ENCODE measurements at places on chromosomes 11 and 22.
A peak's percentile ranks its signal among the peaks of the same experiment; 100 is the strongest.

DNA sequence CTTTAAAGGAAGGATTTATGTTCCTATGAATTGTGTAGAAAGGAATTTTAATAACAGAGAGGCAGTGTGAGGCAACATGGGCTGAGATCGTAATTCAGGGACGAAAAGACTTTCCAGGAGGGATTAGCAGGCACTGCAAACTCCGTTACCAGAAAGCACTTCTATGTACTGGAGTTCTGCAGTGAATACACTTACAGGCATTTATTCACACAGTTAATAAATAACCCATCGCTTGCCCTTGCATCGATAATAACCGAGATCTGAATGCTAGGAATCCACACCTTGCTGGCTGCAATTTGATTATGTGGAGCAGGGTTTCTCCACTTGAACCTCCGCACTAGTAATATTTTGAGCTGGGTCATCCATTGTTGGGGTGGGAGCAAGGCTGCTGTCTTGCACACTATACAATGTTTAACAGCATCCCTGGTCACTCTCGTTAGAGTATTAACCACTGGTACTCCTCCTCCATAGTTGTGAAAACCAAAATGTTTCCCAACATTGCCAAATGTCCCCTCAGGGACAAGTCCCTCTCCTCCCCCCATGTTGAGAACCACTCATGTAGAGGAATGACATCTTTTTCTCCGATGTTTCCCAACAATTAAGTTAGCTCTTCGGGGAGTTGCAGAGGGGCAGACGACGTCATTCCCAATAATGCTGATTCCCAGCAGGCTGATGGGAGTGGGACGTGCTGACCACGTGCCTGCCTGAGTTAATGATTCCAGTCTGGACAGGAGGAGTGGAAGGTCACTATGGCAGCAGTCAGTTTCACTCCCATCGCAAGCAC, 99.5 kb downstream of the SNX19 start:
- H3K27me3 ChIP-seq = no peaks in the 10 kb centered on the region
- no peaks in the 10 kb centered on the region for H3K36me3 ChIP-seq
- H3K4me1 ChIP-seq = 0 out of 2 replicates have a peak, but pooled peaks cover 1% of the 10 kb centered on the region
- DNase-seq = no peak

DNA sequence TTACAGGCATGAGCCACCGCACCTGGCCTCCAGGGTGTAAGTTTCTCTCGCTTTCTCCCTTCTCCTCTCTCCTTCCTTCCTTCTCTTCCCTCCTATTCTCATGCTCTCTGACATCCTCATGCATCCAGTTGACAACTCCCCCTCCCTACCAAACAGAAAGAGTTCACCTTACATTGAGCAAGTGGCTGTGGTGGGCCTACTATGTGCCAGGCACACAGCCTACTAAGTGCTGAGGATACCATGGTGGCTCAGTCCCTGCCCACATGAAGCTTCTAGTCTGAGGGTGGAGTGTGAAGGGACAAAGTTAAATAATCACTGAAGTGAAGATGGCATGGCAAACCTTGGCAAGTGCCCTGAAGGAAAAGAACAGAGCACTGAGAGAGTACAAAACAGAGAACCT, 9.6 kb upstream of the DAGLA start:
- H3K27me3 ChIP-seq = no peaks in the 10 kb centered on the region
- no peaks in the 10 kb centered on the region for H3K36me3 ChIP-seq
- DNase-seq = no peak
- no peaks in the 10 kb centered on the region for H3K4me1 ChIP-seq
- H3K27ac ChIP-seq = no peak overlapping the region

GRCh38 chr22:32804531-32805360, 3.2 kb downstream of the TIMP3 start:
- DNase-seq = no peak
- H3K4me1 ChIP-seq = peaks cover 11% of the 10 kb centered on the region
- peaks cover 6% of the 10 kb centered on the region for H3K27me3 ChIP-seq
- H3K36me3 ChIP-seq = no peaks in the 10 kb centered on the region
- H3K27ac ChIP-seq = no peak overlapping the region
- H3K4me3 ChIP-seq = no peak overlapping the region

GRCh38 chr11:96014217-96014616, 90.3 kb upstream of the MTMR2 start:
- no peak for DNase-seq
- H3K27me3 ChIP-seq = no peaks in the 10 kb centered on the region
- no peak overlapping the region for H3K27ac ChIP-seq
- H3K4me3 ChIP-seq = no peak overlapping the region
- H3K36me3 ChIP-seq = no peaks in the 10 kb centered on the region

- H3K27ac ChIP-seq = no peak overlapping the region
- no peak overlapping the region for H3K4me3 ChIP-seq
- no peak for DNase-seq
- H3K36me3 ChIP-seq = no peaks in the 10 kb centered on the region
- no peaks in the 10 kb centered on the region for H3K27me3 ChIP-seq
Observed at GRCh38 chr11:45818961-45819605, 14.1 kb downstream of the SLC35C1 start.

GRCh38 chr11:117807482-117808327, 10.7 kb upstream of the DSCAML1 start:
- peaks cover 2% of the 10 kb centered on the region for H3K4me1 ChIP-seq
- H3K27me3 ChIP-seq = no peaks in the 10 kb centered on the region
- no peaks in the 10 kb centered on the region for H3K36me3 ChIP-seq

DNA sequence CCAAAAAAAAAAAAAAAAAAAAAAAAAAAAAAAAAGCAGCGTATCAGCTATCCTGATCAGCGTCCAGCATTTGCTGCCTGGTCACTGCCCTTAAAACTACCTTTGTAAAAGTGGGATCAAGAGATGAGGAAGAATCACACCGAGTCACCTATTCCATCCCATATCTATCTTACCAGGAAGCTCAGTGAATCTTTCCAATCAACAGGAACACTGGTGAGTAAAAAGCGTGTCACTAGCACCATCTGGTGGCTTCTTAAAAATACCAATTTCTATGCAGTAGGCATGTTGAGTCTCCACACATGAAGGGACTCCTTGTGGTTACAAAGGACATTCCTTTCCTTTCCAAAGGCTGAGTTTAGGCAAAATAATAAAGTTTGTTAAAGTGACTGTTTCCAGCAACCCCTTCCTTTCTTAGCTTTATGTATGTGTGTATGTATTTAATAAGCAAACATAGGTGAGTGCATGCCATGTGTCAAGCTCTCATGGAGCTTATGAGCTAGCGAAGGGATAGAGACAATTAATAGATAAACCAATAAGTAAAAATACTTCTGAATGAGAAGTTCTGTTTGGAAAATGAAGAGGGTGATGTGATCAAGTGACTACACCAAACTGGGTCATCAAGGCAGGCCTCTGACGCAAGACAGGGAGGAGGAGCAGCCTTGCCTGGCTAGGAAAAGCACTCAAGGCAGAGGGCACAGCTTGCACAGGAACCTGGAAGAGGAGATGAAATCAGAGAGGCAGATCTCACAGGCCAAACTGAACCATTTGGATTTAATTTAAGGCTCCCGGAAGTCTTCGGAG, 13.9 kb upstream of the TP53AIP1 start:
- H3K27me3 ChIP-seq = no peaks in the 10 kb centered on the region
- H3K4me1 ChIP-seq = 0 out of 2 replicates have a peak, but pooled peaks cover 1% of the 10 kb centered on the region
- no peaks in the 10 kb centered on the region for H3K36me3 ChIP-seq
- DNase-seq = peak; percentile 55

- H3K4me1 ChIP-seq = 0 out of 2 replicates have a peak, but pooled peaks cover 1% of the 10 kb centered on the region
- H3K36me3 ChIP-seq = no peaks in the 10 kb centered on the region
- no peaks in the 10 kb centered on the region for H3K27me3 ChIP-seq
- no peak overlapping the region for H3K4me3 ChIP-seq
- DNase-seq = no peak
- H3K27ac ChIP-seq = no peak overlapping the region
Observed at GRCh38 chr11:14350215-14350614, 8.8 kb downstream of the RRAS2 start.
